ENCODE measurements at places on chromosomes 16 and 17.

GRCh38 chr16:57531253-57531575 is 5.2 kb downstream of the CCDC102A start:
- no peak for DNase-seq

GRCh38 chr17:4938688-4939545 is 929 bp downstream of the SLC25A11 start:
- DNase-seq: no peak

GRCh38 chr16:56848955-56849689 is 15.9 kb upstream of the SLC12A3 start:
- peak; percentile 85 for DNase-seq

DNA sequence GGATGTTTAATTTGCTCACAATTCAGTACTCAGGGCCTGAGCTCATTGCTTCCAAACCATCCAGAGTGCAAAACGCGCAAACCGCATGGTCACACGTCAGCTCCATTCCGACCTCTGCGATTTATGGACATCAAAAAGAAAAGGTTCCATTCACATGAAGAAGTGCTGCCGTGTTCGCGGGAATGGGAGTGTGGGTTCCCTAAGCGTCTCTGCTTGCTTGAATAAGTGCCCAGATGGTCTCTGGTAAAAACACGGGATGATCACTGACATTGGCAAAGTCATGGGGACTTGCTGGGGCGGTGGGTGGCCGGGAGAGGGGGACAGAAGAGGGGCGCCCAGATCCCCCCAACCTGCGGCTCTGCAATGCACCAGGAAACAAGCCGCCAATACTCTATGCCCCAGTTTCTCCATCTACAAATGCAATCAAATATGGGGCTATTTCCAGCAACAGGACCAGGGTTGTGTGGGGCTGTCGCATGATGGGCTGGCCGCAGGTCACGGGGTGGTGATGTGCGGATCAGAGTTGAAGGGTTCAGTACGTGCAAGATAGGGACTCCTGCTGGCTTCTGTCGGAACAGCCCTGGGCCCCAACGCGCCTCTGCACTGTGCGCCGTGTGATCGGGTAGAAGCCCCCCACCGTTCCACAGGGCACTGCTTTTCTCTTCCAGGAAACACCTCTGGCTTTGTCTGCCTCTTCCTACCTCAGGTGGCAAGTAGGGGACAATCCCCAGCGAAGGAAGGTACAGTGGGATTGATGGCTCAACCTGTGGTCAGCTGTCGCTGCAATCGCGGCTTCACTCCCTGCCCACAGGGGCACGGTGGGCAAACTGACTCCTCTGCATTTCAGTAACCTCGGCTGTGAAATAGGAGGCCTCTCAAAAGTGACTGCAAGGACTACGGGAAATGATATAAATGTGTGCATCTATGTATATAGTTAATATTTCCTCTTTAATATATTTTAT is 11.2 kb downstream of the FOXF1 start:
- DNase-seq: no peak

GRCh38 chr16:81327447-81328196 is 12.9 kb downstream of the GAN start:
- no peak for DNase-seq

- no peak for DNase-seq
Measured at GRCh38 chr17:46027048-46027975, 28.3 kb downstream of the STH start.

- no peak for DNase-seq
Measured at GRCh38 chr17:79922116-79922601, 82.9 kb upstream of the CBX4 start.

- no peak for DNase-seq
Measured at GRCh38 chr17:34308371-34308770, 10.9 kb upstream of the CCL8 start.

GRCh38 chr16:49858200-49859124 is 2.5 kb upstream of the ZNF423 start:
- DNase-seq: no peak

- no peak for DNase-seq
Measured at GRCh38 chr17:46822388-46822921, 4.0 kb upstream of the WNT3 start.

DNA sequence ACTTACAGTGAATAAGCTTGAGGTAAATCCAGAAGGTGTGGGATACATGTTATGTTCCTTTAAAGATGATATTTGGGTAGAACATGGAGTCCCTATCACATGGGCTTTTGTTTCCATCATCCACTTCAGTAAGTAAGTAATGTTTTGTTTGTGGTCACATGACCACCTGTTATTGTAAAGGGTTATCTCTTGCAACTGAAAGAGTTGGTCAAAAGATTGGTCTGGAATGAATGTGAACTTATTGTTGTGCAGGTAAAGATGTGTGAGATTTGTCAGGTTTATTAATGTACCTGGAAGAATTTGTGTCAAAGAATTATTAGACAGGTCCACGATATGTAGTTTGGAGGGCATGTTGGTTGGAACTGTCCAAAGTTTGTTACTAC is 1.6 kb downstream of the OMG start:
- DNase-seq: no peak

All from fibroblast of skin of abdomen (primary cell).